Anterior cingulate cortex (tissue), 58 donors: ENCODE measurements at places on chromosomes 16 and 17.

GRCh38 chr17:64223931-64224629, 39.0 kb downstream of the TEX2 start:
- no peak for DNase-seq

GRCh38 chr16:79613009-79613408, 12.5 kb upstream of the MAF start:
- DNase-seq, result no peak

- no peak for DNase-seq
These were observed 6.2 kb upstream of the FLCN start for GRCh38 chr17:17243163-17243562.

DNA sequence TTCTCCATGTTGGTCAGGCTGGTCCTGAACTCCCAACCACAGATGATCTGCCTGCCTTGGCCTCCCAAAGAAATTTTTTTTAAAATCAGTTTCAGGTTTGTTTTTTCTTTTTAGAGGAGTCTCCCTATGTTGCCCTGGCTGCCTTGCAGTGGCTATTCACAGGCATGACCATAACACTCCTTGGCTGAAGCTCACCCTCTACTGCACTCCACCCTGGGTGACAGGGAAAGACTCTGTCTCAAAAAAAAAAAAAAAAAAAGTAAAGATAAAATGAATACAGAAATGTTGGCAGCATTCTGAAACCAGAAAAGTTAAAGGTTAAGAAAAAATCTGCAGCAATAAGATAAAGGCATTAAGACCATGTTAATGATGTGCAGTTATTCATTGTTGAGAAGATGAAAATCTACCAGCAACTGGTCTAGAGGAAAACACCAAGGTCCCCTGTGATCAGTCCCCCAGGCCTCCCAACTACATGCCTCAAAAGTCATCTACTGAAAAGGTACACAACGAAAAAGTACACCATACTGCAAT, 15.1 kb downstream of the YWHAE start:
- no peak for DNase-seq

DNA sequence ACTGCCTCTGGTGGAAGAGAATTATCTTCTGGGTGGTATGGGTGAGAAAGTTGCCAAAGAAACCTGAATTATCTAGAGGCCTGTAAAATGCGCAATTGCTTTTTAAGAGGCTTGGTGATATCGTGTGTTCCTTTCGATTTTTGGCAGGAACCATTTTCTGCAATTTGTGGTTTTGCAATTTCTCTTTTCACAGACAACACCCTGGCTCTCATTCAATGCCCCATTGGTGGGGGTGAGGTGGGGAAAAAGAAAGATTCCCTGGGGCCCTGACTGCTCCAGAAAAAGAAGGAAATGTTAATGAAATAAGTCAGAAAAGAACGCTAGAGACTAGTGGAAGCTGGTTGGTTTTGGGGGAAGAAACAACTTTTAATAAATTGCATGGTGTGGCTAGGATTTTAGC, 77.4 kb downstream of the ANKFN1 start:
- DNase-seq, result no peak

GRCh38 chr17:30234964-30235363, 533 bp downstream of the SLC6A4 start:
- no peak for DNase-seq

- DNase-seq, result no peak
These were observed 985.7 kb downstream of the CDH8 start for GRCh38 chr16:61050547-61050946.

GRCh38 chr17:38728290-38728831, 1.8 kb upstream of the CISD3 start:
- no peak for DNase-seq

DNA sequence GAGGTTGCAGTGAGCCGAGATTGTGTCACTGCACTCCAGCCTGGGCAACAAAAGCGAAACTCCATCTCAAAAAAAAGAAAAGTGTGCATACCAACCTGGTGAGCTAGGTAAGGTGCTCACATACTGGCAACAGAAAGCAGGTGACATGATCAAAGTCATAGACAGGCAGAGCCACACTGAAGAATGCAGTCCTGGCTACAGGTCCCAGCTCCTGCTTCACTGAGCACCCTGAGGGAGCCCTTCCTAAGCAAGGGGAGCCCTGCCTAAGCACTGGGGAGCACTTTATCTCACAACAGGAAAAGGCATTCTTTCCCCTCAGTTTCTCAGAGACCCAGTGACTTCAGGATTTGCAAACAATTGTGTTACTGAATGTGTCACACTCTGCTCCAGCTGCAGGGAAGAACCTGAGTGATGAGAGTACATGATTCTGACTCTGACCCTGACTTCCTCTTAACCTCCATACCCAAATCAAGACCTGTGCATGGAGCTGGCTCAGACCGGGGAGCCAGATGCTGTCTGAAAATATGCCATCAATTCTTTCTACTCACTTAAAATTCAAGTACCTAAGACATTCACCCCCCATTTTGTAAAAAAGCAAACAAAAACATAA, 40.5 kb downstream of the ANKRD11 start:
- no peak for DNase-seq

DNA sequence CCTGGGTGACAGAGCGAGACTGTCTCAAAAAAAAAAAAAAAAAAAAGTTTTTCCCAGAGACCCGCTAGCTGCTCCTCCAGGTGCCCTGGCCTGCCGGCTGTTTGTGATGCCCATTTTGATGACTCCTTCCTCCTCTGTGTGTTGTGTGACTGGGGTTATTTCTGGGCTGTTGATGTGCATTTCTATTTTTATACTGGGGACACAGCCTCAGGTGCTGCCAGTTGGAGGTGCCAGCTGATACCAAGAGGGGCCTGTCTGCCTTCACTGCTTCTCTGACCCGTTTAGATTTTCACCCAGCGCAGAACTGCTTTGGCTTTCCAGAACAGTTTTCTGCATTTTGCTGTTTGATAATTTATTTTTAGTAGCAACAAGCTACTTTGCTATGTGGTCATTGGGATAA, 6.7 kb downstream of the PLA2G15 start:
- no peak for DNase-seq

- no peak for DNase-seq
These were observed 607 bp upstream of the NCOR1 start for GRCh38 chr17:16215965-16216316.

DNA sequence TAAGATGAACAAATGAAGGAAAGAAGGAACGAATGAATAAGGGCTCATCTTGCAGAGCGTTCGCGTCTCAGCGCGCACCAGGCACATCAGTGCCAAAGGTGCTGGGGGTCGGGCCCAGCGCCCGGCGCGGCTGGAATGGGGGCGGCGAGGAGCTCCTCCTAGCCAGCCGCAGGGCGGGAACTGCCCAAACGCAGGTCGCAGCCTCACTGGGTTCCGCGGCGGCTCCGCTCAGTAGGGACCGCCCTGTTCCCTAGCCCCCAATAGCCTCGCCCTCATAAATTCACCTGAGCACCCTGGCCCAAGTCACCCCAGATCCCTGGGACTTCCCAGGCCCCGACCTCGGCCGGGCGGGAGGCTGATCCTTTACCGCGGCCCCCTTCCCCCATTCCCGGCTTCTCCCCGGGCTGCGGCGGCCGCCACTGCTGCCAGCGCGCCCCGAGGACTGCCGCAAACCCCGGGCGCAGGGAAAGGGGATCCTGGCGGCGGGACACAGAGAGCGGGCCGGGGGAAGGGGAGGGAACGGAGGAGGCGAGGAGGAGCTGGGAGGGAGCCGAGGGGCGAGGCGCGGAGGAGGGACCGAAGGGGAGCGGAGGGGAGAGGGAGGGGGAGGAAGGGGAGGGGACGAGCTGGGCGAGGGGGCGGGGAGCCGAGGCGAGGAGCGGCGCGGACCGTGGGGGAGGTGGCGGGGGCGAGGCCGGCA, 377 bp upstream of the CRHR1 start:
- no peak for DNase-seq

DNA sequence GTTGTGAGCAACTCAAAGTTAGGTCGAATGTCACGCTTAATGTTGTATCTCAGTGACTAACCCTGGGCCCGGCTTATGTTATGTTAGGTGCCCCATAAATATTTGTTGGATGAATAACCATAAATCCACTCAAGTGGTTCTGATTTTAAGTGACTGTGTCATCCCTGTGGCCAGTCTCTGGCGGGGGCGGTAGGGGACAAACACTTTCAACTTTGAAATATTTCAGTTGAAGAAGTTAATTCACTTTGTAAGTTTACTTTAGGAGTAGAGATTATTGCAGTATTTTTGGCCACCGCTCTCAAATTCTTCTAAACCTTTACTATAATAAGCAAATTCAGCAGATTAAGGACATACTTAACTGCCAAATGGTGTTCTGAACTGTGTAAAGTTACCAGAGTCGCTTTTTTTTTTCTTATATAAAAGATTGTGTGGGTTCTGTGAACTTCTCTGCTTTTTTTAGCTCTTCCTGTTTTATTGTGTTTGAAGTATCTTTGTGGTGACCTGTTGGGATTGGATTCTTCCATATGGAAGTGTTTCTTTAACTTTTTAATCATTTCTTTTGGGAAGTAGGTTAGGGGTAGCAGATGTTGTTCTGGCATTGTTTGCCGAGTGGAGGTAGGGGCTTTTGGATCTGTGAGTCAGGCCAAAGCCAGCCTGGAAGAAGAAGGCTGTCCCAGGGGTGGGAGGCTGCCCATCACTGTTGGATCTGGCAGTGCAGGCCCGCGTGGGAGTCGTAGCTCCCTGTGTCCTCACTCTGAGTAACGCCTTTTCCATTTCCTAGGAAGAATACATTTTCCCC, 61.4 kb upstream of the TBX2 start:
- DNase-seq, result no peak

GRCh38 chr16:31090540-31090939, 1.8 kb upstream of the PRSS53 start:
- DNase-seq, result no peak

DNA sequence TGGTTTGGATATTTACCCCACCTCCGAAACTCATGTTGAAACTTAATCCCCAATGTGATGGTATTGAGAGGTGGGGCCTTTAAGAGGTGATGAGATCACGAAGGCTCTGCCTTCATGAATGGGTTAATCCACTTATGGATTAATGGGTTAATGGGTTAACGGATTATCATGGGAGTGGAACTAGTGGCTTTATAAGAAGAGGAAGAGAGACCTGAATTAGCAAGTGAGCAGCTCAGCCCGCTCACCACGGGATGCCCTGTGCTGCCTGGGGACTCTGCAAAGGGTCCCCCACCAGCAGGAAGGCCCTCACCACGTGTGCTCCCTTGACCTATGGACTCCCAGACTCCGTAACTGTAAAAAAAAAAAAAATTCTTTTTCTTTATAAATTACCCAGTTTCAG, 16.5 kb upstream of the GPRC5B start:
- no peak for DNase-seq

- DNase-seq, result no peak
These were observed 9.7 kb downstream of the INPP5K start for GRCh38 chr17:1506649-1507267.

- DNase-seq, result no peak
These were observed 5.9 kb upstream of the FAAP100 start for GRCh38 chr17:81558115-81558468.
